ENCODE measurements at places on chromosomes 2 and 18.

GRCh38 chr18:70421471-70422390 is 132.9 kb downstream of the SOCS6 start:
- H3K36me3 ChIP-seq: no peaks in the 10 kb centered on the region
- peak; percentile 92 for DNase-seq
- peak overlapping the region; percentile 37 for H3K27ac ChIP-seq
- peaks cover 3% of the 10 kb centered on the region for H3K4me1 ChIP-seq

DNA sequence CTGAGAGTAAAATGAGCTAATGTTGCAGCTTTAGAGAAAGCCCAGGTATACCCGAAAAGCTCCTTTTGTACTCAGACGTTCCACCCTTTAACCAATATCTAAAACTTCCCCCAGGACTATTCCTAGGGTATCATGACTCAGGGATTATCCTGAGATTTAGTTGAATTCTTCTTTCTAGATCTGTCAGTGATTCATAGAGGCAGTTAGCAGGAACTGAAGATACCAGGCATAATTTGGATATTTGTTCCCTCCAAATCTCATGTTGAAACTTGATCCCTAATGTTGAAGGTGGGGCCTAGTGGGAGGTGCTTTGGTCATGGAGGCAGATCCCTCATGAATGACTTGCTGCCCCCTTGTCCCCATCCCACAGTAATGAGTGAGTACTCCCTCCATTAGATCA is 161.2 kb upstream of the LRP1B start:
- DNase-seq: no peak
- H3K27me3 ChIP-seq: no peaks in the 10 kb centered on the region
- H3K27ac ChIP-seq: no peak overlapping the region
- H3K4me1 ChIP-seq: no peaks in the 10 kb centered on the region
- no peak overlapping the region for H3K4me3 ChIP-seq
- H3K36me3 ChIP-seq: no peaks in the 10 kb centered on the region

DNA sequence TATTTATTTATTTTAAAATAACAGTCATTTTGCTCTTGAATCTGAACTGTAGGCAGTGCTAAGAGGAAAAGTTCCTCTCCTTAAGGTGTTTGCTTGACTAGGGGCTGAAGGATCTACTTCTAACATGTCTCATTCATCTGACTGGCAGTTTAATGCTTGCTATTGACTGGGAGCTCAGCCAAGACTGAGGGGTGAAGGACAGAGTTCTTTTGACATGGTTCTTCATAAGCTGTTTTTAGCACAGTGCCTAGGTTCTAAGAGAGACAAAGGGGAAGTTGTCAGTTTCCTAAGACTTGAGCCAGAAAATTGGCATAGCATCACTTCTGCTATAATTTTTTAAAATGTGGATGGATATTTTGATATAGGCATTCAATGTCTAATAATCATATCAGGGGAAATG is 73.0 kb downstream of the COMMD1 start:
- H3K4me3 ChIP-seq: no peak overlapping the region
- DNase-seq: no peak
- peaks cover 3% of the 10 kb centered on the region for H3K4me1 ChIP-seq
- H3K27ac ChIP-seq: peak overlapping the region; percentile 19
- no peaks in the 10 kb centered on the region for H3K27me3 ChIP-seq

DNA sequence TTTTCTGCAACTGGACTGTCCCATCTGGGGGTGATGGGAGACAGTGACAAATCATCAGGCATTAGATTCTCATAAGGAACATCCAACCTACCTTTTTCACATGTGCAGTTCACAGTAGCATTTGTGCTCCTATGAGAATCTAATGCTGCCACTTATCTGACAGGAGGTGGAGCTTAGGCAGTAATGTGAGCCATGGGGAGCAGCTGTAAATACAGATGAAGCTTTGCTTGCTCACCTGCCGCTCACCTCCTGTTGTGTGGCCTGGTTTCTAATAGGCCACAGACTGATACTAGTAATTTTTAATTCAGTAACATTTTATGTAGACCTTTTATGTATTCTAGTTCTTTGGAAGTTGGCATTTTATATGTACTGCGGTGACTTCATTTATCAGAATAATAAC is 180.1 kb upstream of the SPOPL start:
- DNase-seq: no peak
- H3K4me1 ChIP-seq: no peaks in the 10 kb centered on the region
- H3K36me3 ChIP-seq: no peaks in the 10 kb centered on the region
- H3K27me3 ChIP-seq: no peaks in the 10 kb centered on the region

DNA sequence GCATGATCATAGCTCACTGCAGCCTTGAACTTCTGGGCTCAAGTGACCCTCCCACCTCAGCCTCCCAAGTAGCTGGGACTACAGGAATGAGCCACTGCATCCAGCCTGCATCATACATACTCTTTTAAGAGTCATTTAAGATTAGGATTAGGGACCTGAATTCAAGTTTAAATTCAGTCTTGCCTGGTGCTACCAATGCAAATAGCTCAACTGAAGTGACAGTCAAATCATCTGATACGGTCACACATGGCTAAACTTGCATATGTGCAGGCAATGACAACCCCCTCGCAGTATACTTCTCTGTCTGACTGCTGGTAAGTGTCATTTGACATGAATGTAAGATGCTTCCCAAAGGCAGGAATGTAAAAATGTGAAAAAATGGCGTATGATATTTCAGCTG is 31.8 kb upstream of the TMEM131 start:
- no peaks in the 10 kb centered on the region for H3K27me3 ChIP-seq
- no peaks in the 10 kb centered on the region for H3K4me1 ChIP-seq
- H3K36me3 ChIP-seq: no peaks in the 10 kb centered on the region
- no peak for DNase-seq

DNA sequence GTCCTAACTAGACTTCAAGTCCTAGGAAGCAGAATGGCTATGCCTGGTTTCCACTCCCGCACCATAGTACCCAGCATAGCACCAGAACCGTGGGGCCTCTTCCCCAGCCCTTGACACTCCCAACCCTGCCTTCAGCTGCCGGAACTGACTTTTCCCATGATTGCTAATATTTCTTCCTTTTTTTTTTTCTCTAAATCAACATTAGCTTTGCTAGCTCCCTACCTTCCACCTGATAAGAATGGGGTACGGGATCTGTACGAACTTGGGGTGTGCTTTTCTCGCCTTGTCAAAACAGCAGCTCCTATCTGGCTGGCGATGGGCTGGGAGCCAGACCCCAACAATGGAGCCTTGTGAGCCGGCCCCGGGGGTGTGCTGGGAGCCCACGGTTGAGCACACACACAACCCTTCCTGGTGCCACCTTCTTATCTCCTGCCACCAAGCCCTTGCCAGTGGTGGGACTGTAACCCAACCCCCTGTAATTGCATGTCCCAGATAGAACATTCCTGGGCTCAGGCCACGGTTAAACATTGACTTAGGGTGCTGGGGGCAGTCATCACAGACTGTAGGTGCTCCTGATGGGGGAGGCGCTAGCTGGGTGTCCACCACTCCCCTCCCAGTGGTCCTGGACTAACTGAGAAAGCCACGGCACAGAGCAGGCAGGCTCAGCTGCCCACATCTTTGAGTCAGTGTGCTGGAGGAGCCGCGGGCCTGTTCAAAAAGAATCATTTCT is 213.0 kb upstream of the HAAO start:
- H3K36me3 ChIP-seq: no peaks in the 10 kb centered on the region
- no peaks in the 10 kb centered on the region for H3K27me3 ChIP-seq
- no peak overlapping the region for H3K4me3 ChIP-seq
- no peaks in the 10 kb centered on the region for H3K4me1 ChIP-seq
- no peak for DNase-seq
- H3K27ac ChIP-seq: no peak overlapping the region

DNA sequence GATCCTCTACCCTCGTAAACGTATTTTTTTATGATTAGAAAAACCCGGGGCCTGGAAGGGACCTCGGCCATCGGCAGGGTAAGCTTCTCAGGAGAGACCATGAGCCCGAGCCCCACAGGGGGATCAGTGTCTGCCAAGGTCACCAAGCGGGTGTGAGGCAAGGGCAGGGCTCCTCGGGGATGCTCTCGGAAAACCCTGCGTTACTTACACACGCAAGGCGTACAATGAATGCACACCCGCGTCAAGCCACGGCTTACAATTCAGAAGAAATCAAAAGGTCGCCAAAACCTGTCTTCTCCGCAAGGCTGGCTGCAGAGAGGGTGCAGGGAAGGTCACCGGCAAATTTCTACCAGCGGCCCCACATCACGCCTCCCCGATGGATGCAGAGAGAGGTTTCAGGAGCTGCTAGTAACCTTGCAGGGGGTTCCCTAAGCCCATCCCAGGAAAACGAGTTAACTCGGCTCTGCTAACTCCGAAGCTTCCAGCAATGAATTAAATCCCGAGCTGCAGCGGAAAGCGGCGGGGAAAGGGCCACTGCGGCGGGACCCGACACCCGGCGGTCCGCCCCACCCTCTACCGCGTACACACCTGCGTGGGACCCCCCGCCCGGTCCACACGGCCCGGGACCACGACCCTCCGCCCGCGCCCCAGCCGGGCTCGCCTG is 638 bp downstream of the ST3GAL5 start:
- H3K27me3 ChIP-seq: no peaks in the 10 kb centered on the region
- peaks cover 36% of the 10 kb centered on the region for H3K4me1 ChIP-seq
- peak overlapping the region; percentile 88 for H3K27ac ChIP-seq

DNA sequence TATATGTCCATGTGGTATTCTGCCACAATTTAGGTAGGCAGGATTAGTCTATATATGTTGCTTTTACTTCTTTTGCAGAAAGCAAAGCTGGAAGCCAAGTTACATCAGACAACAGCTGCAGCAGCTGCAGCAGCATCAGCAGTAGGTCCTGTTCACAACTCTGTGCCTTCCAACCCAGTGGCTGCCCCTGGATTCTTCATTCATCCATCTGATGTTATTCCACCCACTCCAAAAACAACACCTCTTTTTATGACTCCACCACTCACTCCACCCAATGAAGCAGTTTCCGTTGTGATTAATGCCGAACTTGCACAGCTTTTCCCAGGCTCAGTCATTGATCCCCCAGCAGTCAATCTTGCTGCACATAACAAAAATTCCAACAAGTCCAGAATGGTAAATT is 107.6 kb downstream of the BIRC6 start:
- no peak overlapping the region for H3K4me3 ChIP-seq
- no peaks in the 10 kb centered on the region for H3K4me1 ChIP-seq
- H3K36me3 ChIP-seq: peaks cover 47% of the 10 kb centered on the region
- H3K27ac ChIP-seq: no peak overlapping the region
- H3K27me3 ChIP-seq: no peaks in the 10 kb centered on the region

GRCh38 chr2:106115250-106115649 is 78.9 kb downstream of the UXS1 start:
- no peak overlapping the region for H3K4me3 ChIP-seq
- peaks cover 4% of the 10 kb centered on the region for H3K36me3 ChIP-seq
- no peaks in the 10 kb centered on the region for H3K4me1 ChIP-seq
- no peak overlapping the region for H3K27ac ChIP-seq

DNA sequence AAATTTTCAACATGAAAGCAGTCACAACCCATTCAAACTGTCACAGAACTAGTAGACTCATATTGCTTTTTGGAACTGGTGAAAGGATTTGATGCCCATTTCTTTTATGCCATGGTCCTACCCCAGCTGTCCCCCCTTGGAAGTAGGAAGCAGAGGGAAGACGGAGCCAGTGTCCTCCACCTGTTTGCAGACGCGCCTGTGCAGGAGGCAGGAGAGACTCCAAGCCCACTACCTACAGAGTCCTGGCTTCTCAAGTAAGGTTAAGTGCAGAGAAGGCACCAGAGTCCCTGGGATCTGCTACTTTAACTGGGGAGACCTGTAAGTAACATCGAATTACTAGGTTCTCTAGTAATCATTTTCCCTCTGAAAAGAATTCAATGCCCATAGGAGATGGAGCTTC is 32.7 kb upstream of the DNMT3A start:
- DNase-seq: no peak
- no peaks in the 10 kb centered on the region for H3K36me3 ChIP-seq
- no peaks in the 10 kb centered on the region for H3K27me3 ChIP-seq
- no peak overlapping the region for H3K27ac ChIP-seq
- H3K4me3 ChIP-seq: no peak overlapping the region

GRCh38 chr2:237685408-237685807 is 58.0 kb downstream of the LRRFIP1 start:
- no peak for DNase-seq
- H3K36me3 ChIP-seq: no peaks in the 10 kb centered on the region
- no peak overlapping the region for H3K4me3 ChIP-seq
- H3K4me1 ChIP-seq: peaks cover 45% of the 10 kb centered on the region

GRCh38 chr2:84940088-84940470 is 30.9 kb upstream of the KCMF1 start:
- no peaks in the 10 kb centered on the region for H3K27me3 ChIP-seq
- no peaks in the 10 kb centered on the region for H3K4me1 ChIP-seq
- no peaks in the 10 kb centered on the region for H3K36me3 ChIP-seq
- no peak overlapping the region for H3K27ac ChIP-seq
- no peak overlapping the region for H3K4me3 ChIP-seq

DNA sequence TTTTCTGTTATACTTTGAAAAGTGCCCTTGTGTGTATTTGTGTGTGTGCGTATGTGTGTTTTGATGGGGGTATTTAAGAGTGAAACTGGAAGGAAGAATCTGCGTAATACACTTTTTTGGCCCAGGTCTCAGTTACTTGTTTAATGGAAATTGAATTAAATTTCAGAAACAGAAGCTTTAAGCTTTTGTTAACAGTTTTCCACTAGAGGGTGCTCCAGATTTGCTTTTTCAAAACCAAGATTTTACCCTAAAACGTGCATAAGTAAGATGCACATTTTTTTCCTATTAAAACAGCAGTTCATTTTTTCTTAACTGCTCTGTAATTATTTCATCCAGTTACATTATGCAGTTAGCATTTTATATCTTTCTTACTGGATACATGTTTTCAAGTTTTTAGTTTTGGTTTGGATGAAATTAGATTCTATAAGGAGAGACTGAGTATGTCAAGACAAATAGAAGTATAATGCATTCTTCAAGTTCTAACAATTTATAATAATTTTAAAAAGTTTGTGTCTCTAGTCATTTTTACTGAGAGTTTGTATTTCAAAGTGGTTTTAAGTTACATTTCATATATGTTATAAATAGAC is 97.2 kb downstream of the PIK3C3 start:
- no peak for DNase-seq
- H3K4me3 ChIP-seq: no peak overlapping the region
- no peaks in the 10 kb centered on the region for H3K4me1 ChIP-seq
- peaks cover 11% of the 10 kb centered on the region for H3K36me3 ChIP-seq
- H3K27ac ChIP-seq: no peak overlapping the region
- no peaks in the 10 kb centered on the region for H3K27me3 ChIP-seq

DNA sequence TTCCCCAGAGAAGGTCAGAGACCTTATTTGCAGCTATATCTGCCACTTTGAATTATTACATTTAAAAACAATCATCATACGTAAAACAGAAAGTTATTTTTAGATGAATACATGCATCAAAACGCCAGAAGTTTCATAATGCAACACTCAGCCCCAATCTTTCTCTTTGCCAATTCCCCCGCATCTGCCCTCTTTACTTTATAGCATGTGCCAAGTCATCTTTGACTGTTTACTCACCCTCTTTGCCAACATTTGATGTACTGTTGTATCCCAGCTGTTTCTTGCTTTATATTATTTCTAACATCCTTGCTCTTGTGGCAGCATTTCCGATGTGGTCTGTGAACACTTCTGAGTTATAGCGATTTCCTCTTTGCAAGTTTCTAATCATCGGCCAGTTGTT is 86.2 kb downstream of the CRIM1 start:
- H3K4me3 ChIP-seq: no peak overlapping the region
- DNase-seq: no peak
- peaks cover 30% of the 10 kb centered on the region for H3K36me3 ChIP-seq
- H3K27ac ChIP-seq: peak overlapping the region; percentile 86
- peaks cover 63% of the 10 kb centered on the region for H3K4me1 ChIP-seq

- no peak overlapping the region for H3K27ac ChIP-seq
- no peak overlapping the region for H3K4me3 ChIP-seq
- H3K36me3 ChIP-seq: no peaks in the 10 kb centered on the region
- no peak for DNase-seq
- no peaks in the 10 kb centered on the region for H3K27me3 ChIP-seq
- no peaks in the 10 kb centered on the region for H3K4me1 ChIP-seq
Observed at GRCh38 chr2:134181219-134181618, 72.7 kb upstream of the MGAT5 start.
